Activated CD4-positive, alpha-beta T cell treated with anti-CD3 and anti-CD28 coated beads for 36 hours (primary cell): ENCODE measurements at places on chromosomes 12 and 14.

- DNase-seq: no peak
These were observed 4.0 kb downstream of the KTN1 start for GRCh38 chr14:55583942-55584468.

- DNase-seq: no peak
- H3K36me3 ChIP-seq: no peaks in the 10 kb centered on the region
- H3K4me3 ChIP-seq: no peak overlapping the region
- H3K27me3 ChIP-seq: no peaks in the 10 kb centered on the region
- no peaks in the 10 kb centered on the region for H3K4me1 ChIP-seq
These were observed 306.2 kb downstream of the TRHDE start for GRCh38 chr12:72578327-72578726.

GRCh38 chr12:31217356-31218130 lies 108.4 kb downstream of the SINHCAF start:
- H3K27ac ChIP-seq: no peak overlapping the region
- no peaks in the 10 kb centered on the region for H3K4me1 ChIP-seq
- no peak overlapping the region for H3K4me3 ChIP-seq
- no peaks in the 10 kb centered on the region for H3K36me3 ChIP-seq

DNA sequence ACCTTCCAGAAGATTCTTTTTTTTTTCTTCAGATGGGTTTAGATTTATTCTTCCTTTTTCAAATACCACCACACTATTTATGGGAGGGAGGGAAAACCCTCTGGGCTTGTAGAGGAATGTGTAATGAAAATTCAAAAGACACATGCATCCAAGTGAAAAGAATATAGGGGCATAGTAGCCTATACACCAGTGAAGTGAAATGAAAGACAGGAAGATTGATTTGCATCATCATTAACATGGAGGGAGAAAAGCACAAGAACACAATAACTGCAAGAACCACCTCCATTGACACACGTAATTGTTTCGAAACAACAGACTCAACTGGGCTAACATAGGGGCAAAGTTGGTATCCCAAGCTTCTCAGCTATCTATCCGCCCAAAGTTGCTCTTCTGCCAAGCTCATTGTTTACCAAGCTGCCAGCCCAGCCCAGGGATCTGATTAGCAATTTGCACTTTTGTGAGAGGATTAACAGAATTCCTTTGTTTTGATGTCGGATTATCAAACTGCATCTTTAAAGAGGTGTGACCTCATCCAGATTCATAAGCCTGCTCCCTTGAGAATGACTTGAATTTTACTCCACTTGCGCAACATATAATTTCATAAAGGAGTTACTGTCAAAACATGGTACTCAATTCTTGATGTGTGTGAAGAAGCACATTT lies 430.5 kb upstream of the SOX5 start:
- H3K36me3 ChIP-seq: no peaks in the 10 kb centered on the region
- H3K27ac ChIP-seq: no peak overlapping the region
- no peaks in the 10 kb centered on the region for H3K27me3 ChIP-seq
- no peak for DNase-seq

DNA sequence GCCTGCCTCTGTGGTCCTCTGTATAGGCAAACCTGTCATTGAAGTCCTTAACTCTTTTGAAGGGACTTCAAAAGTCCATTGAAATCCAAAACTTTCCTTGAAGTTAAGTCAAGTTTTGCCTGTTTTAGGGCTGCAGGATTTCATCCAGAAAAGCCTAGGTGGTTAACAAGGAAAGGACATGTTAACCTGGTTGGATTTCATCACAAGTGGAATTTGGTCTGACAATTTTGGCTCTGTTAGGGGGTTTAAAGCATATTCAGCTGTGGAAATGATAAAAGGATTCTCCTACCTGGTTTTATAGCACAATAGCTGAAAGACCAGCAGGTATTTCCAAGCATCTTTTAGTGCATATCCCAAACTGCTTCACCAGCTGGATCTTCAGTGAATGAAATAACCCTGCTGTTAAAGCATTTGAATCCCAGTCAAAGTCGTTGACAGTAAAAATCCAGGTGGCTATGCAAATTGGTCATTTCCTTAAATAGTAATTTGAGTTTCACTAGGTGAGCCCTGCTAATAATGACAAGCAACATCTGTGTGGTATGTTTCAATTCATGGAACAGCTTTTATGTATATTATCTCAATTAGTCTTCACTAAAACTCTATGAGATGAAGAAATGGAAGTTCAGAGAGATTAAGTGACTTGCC lies 400.5 kb downstream of the ETNK1 start:
- H3K36me3 ChIP-seq: no peaks in the 10 kb centered on the region
- no peak for DNase-seq
- H3K4me3 ChIP-seq: no peak overlapping the region

- peak overlapping the region; percentile 87 for H3K4me3 ChIP-seq
- no peak for DNase-seq
- H3K27ac ChIP-seq: no peak overlapping the region
- H3K27me3 ChIP-seq: no peaks in the 10 kb centered on the region
These were observed 2.3 kb downstream of the DAZAP2 start for GRCh38 chr12:51240971-51241370.

- no peaks in the 10 kb centered on the region for H3K36me3 ChIP-seq
- DNase-seq: no peak
- no peak overlapping the region for H3K27ac ChIP-seq
- peaks cover 2% of the 10 kb centered on the region for H3K27me3 ChIP-seq
- H3K4me3 ChIP-seq: no peak overlapping the region
These were observed 128.9 kb upstream of the RTL1 start for GRCh38 chr14:101032433-101032832.

- H3K36me3 ChIP-seq: no peaks in the 10 kb centered on the region
- H3K4me1 ChIP-seq: no peaks in the 10 kb centered on the region
- DNase-seq: no peak
These were observed 106.4 kb downstream of the PRKD1 start for GRCh38 chr14:29821242-29821641.

DNA sequence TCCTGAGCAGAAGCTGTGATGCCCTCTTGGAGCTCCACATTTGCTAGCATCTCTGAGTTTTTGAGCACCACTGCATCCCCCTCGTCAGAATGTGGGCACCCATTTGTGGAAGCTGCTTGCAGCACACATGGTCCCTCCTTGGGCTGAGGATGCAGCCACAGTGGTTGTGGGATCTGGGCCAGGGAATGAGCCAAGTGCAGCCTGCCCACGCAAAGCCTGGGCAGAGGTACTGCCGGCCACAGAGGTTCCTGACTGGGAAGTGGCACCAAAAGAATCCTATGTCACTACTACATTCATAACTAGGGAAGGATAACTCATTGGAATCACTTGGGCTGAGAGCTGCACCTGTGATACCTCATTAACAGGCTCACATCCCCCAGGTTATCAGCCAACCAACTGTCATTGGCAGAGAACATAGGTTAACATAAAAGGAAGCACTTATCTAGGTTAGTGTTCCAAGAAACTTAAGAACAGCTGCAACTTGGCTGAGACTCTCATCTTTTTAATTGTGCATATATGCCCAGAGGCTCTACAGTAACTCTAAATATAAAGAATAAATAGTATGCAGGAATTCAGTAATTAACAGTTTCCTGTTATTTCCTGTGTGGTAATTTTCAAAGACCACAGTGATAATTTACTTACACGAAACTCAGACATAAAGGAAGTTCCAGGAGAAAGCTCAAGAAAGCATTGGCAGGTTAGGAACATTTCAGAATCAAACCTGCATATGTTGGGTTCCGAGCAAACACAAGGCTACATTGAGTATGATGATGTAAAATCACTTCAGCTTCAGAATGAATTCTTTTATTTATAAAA lies 145.3 kb downstream of the BCAT1 start:
- no peak overlapping the region for H3K4me3 ChIP-seq
- no peaks in the 10 kb centered on the region for H3K27me3 ChIP-seq
- no peak overlapping the region for H3K27ac ChIP-seq
- H3K4me1 ChIP-seq: peaks cover 5% of the 10 kb centered on the region
